ENCODE measurements at places on chromosomes 6 and 20.

- no peaks in the 10 kb centered on the region for H3K36me3 ChIP-seq
- H3K4me3 ChIP-seq, result no peak overlapping the region
- DNase-seq, result no peak
- no peaks in the 10 kb centered on the region for H3K27me3 ChIP-seq
- H3K27ac ChIP-seq, result no peak overlapping the region
- no peaks in the 10 kb centered on the region for H3K4me1 ChIP-seq
Observed at GRCh38 chr6:6438286-6438685, 117.8 kb upstream of the F13A1 start.

DNA sequence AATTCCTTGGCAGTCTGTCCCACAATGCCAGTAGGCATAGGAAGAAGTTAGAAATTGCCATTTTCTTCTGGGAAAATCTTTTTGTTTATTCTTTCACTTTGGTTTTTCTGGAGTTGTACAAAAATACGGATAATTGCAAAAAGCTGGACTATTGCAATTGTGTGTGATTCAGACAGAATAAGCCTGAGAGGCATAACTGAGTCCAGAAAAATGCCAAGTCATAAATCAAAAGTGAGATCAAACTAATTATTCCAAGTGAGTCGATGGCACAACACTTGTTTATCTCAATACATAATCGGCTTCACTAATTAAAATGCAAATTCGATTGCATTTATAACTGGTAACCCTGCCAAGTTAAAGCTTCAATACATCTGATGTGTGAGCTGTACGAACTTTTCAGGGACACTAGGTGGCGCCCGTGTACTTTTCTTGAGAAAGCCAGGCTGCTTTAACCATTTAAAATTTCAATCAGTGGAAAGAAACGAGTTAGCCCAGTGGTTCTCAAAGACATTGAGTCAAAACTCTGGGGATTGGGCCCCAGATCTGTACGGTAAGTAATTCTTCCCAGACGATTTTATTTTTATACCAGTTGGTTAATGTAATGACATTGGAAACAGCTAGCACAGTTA, 102.6 kb downstream of the LAMP5 start:
- H3K27ac ChIP-seq, result no peak overlapping the region
- H3K4me3 ChIP-seq, result no peak overlapping the region
- no peaks in the 10 kb centered on the region for H3K4me1 ChIP-seq

- no peak overlapping the region for H3K27ac ChIP-seq
- H3K4me1 ChIP-seq, result no peaks in the 10 kb centered on the region
- H3K27me3 ChIP-seq, result no peaks in the 10 kb centered on the region
- no peak overlapping the region for H3K4me3 ChIP-seq
Observed at GRCh38 chr20:7984192-7984591, 35.4 kb downstream of the TMX4 start.

GRCh38 chr6:21613809-21614208, 20.3 kb downstream of the SOX4 start:
- H3K4me3 ChIP-seq, result no peak overlapping the region
- H3K27me3 ChIP-seq, result no peaks in the 10 kb centered on the region
- no peak overlapping the region for H3K27ac ChIP-seq
- H3K4me1 ChIP-seq, result peaks cover 9% of the 10 kb centered on the region
- no peaks in the 10 kb centered on the region for H3K36me3 ChIP-seq
- DNase-seq, result no peak

- H3K27me3 ChIP-seq, result no peaks in the 10 kb centered on the region
- H3K36me3 ChIP-seq, result no peaks in the 10 kb centered on the region
- H3K4me1 ChIP-seq, result peaks cover 6% of the 10 kb centered on the region
Observed at GRCh38 chr20:62355516-62355877, 11.6 kb downstream of the LAMA5 start.

GRCh38 chr6:41645007-41645618, 6.8 kb downstream of the MDFI start:
- no peaks in the 10 kb centered on the region for H3K4me1 ChIP-seq
- DNase-seq, result no peak
- H3K4me3 ChIP-seq, result no peak overlapping the region
- peaks cover 27% of the 10 kb centered on the region for H3K27me3 ChIP-seq
- no peaks in the 10 kb centered on the region for H3K36me3 ChIP-seq

DNA sequence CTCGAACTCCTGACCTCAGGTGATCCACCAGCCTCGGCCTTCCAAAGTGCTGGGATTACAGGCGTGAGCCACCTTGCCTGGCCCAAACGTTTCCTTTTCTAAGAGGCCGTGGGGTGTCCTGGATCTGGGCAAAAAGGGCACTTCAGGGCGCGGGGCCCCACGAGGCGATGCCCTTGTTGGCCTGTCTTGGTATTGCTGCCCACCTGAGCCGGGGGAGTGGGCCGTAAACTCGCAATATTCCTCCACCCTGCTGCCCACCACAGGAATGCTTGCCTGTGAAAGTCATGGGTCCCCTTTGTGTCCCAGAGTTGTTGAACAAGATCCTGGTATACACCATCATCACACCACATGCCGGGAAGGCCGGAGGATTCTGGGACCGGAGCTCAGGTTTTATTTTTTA, 49.0 kb downstream of the SSR1 start:
- H3K36me3 ChIP-seq, result no peaks in the 10 kb centered on the region
- peaks cover 16% of the 10 kb centered on the region for H3K4me1 ChIP-seq
- H3K27me3 ChIP-seq, result peaks cover 24% of the 10 kb centered on the region
- no peak for DNase-seq
- no peak overlapping the region for H3K4me3 ChIP-seq
- H3K27ac ChIP-seq, result no peak overlapping the region

Measured in B cell (primary cell).